ENCODE measurements at places on chromosomes 2 and 18.

DNA sequence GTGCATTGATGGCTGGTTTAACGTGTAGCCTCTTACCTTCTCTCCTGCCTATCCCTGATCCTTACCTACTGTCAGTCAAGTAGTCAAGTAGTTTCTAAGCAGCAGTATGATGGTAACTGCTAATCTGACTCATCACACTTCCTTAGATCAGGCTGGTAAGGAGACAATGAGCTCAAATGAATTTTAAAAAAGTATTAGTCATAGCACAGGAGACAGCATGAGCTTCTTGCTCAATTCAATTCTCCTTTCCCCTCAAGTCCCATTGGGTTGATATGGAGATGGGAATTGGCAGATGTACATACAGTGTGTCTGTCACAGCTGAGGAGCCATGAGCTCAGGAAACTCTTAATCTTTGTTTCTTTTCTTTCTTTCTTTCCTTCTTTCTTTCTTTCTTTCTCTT lies 799.7 kb downstream of the LRP1B start:
- DNase-seq = peak; percentile 63

DNA sequence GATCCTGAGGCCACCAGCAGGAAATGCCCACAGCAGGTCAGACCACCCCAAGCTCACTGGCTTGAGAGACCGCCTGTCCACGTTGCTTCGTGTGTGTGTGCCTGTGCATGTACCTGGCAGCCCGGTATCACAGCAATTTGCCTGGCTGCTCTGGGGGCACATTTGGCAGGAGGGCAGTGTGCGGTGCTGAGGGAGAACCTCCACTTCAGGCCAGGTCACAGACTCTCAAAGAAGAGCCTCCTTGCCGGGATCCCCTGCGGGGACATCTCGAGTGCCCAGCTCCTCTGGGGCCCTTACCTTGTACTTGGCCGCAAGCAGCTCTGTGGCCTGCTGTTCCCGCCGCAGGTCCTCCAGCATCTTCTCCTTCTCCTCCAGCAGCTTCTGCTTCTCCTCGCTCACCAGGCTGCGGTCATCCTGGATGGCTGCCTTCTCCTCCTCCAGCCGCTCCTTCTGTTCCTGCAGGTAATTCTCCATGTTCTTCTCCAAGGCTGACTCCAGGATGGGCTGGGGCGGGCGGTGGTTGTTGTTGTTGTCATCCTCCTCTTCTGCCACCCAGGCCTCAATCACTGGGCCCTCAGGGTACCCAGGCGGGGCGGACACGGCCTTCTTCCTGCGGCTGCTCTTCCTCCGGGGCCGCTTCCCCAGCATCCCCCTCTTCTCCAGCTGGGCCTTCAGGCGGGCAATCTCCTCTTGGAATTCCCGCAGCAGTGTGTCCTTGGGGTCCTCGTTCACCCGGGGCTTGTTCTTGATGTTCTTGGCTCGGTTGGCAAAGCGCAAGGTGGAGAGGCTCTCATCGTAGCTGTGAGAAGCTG lies 2.0 kb downstream of the KIF3C start:
- DNase-seq = no peak

- no peak for DNase-seq
Observed at GRCh38 chr2:217047631-217048030, 187.8 kb upstream of the TNP1 start.

- no peak for DNase-seq
Observed at GRCh38 chr2:52463457-52463856, 1304.1 kb upstream of the CHAC2 start.

DNA sequence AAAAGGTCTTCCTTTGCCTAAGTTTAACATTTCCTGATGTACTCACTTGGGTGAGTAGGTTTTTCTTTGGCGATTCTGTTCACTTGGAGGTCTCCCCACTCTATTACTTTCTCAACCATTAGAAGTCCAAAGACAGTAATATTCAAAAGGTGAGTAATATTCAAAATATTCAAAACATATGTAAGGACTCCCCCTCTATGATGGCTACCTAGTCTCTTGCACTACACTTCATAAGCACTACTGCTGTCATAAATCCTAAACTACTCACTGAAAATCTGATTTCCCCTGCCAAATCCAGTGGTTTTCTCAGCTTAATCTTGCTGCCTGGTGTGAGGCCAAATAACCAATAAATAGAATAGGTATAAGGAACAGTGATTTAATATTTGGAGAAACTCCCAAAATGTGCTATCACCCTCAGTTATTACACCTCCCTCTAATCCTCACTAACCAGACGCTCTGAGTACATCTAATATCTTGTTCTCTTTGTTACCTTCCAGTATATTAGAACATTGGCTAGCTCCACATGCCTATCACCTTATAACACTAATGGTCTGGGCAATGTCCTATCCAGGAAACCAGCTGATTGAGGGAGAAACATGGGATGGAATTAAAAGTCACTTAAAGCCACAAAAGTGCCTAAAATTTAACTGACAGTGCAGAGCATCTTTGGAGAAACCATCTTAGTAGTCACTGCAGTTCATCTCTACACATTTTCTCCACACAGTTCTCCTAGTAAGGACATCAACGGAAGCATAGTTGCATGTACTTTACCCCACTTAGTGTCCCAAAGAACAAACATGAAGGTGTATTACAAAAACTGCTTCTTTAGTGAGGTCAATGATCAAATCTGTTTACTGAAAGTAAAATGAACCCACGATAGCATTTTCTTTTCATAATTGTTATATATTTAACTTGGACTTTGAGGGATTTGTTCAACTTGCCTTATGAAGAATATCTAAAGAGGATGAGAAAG lies 54.8 kb downstream of the MBD2 start:
- no peak for DNase-seq

GRCh38 chr2:127829845-127830246 lies 18.9 kb upstream of the WDR33 start:
- no peak for DNase-seq

- DNase-seq = no peak
Observed at GRCh38 chr2:150486539-150487484, 655 bp downstream of the RND3 start.

DNA sequence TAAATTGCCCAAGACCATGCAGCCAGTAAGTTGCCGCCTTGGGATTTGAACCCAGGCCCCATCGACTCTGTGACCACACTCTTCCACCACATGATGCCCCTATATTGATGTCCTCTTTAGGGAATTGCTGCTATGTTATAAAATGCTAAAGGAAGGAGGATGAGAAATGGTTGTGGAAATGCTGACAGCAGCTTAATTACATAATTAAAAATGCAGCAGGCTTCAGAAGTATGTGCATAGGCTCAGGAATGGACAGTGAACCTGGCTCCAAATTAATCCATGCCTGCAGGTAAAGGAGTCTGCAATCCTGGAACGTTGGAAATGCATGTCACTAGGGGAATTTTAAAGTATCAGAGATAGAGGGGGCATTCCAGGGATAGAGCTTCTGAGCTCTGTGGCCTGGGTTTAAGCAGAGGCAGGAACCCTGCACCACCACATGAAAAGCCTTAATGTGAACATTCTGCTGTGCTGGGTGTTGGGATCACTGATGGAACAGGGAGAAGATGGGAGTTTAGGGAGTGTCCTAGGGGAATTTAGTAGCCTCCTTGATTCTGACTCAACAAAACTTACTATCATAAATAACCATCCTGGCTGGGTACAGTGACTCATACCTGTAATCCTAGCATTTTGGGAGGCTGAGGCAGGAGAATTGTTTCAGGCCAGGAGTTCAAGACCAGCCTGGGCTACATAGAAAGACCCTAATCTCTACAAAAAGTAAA lies 76.1 kb upstream of the CCDC85A start:
- DNase-seq = no peak

DNA sequence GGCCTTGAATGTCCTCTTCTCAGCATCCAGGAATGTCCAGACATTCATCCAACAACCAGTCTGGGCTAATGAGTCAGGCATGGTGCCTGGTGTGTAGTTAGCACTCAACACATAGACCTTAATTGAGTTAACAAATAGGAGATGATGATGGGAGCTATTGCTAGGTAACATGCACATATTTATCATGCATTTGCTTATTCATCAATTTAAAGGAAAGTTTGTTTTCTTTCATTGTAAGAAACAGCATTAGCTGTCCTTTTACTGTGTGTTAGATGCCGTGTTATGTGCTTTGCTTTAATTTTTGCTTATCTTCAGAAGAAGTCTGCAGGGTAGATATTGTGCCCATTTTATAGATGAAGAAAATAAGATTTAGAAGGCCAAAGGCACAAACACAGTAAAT lies 43.2 kb downstream of the TSN start:
- no peak for DNase-seq

DNA sequence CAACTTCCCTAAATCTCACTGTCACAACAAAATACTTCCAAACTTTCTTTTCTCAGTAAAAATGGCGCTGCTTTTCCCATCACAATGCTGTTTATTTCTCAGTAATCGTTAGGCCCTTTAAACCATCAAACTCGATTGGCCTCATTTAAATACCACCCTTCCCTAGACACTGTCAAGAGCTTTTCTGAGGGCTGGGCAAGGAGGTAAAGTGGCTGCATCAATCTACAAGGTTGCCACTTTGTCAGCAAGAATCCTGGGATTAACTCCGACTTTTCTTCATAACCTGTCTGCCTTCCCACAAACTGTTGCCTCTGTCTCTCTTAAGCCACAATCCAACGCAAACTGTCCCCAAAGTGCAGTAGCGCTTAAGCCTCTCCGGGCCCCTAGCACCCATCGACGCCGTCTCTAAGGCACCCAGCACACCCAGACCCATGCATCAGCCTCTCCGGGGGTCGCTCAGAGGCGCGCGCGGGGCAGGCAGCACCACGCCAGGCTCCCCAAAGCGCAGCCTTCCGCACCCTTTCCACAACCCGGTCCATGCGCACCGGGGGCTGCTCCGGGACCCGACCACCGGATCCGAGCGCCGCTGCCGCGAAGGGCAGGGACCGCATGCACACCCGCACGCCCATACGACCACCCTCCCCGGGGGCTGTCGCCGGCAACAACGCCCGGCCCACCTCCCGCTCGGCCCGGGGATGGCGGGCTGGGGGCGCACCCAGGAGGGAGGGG lies 683 bp downstream of the MBOAT2 start:
- no peak for DNase-seq

DNA sequence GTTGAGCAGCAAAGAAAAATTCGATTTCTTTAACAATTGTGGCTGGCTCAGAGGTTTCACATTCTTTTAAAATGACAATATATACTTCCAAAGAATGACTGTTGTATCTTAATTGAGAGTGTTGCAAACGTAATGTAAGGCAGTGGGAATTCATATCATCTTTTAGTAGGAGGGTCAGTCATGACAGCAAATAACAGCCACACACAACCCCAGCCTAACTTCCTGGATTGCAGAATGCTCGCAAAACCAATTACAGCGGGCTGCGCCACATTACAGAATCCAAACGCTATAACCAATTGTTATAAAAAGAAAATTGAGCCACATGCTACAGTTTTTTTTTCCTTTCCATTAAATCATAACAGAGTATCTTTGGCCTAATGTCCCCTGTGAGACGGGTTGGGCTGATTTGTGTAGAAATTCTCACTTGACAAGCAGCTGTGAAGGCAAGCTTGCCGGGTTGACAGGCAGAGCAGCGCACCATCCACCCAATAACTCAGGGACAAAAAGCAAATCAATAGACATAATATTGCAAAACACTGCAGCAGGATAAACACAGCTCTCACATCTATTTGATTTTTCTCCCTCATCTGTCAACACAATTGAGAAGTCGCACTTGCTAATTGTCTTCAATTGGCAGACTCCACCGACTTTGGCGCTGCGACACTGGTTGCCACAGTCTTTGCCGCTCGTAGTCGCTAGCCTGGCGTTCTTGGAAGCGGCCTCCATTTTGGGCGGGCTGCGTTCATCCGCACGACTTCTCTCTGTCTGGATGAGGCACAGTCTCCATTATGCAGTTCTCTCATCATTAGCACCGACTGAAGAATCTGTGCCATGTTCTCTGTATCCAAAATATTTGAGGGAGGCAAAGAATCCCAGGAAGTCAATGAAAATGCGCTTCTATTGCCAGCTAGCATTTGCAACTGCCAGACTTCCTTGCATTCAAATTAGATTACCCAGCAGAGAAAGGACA lies 95.0 kb upstream of the CCDC68 start:
- no peak for DNase-seq

DNA sequence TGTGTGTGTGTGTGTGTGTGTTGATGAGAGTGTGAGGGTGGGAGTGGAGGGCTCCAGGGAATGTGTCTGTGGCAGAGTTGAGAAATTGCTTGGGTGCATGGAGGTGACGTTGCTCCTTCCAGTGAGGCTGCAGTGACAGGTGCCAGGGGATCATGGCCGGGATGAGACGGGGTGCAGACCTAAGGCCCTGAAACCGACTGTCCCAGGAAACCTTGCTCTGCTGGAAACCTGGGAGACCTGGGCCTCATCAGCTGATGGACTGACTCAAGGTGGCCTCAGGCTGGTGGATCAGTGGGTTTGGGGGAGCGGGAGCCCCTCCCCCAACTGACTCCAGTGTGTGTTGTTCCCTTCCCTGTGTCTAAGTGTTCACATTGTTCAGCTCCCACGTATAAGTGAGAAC lies 56.6 kb downstream of the INHBB start:
- DNase-seq = no peak

- DNase-seq = no peak
Observed at GRCh38 chr18:54181856-54182602, 42.4 kb downstream of the MBD2 start.

DNA sequence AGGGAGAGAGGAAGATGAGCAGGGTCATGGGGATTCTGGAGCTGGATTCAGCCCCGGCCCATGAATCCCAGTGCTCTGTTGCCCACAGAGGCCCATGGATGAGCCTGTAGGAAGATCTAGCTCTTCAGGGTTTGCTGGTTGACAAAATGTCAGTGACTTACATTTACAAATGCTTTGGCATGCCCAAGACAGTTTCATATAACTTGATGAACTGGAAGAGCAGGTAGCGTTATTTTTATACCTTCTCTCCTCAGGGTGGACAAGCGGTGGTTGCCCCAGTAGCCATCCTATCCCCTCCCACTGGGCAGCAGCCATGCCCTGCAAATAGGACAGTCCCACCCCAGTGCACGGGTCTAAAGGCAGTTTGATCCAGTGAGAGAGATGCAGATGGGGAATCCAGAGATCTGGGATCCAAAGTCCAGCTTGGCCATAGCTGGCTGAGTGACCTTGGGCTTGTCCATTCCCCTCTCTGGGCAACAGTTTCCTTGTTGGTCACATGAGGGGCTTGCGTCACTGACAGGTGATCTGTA lies 21.5 kb upstream of the KCNK3 start:
- no peak for DNase-seq

- no peak for DNase-seq
Observed at GRCh38 chr2:100066246-100066645, 76.1 kb downstream of the AFF3 start.

DNA sequence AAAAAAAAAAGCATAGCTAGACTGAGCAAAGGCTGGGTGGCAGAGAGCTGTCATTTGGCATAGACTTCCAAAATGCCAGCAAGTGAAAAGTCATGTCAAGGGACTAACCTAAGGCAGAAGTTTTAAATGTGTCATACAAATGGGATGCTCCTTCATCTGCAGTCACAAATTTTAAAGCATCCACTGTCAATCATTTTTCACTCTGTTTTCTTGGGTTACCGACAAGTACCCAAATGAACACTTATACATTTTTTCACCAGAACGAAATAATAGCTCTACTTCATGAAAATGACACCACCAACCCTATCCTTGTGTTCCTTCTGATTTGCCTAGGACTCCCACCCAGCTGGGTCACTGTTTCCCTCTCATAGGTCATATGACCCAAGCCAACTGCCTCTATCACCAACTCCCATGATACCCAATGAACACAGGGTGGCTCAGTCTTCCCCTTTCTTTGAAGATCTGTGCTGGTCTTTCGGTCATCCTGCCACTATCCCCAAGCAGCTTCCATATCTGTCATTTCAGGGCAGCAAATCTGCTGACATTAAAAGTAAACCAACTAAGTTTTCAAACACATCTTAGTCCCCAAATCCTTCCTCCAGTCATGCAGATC lies 21.5 kb downstream of the KLF7 start:
- no peak for DNase-seq

GRCh38 chr2:133884739-133885381 lies 316.6 kb upstream of the NCKAP5 start:
- DNase-seq = peak; percentile 8

All from stromal cell of bone marrow (primary cell).